ENCODE measurements at places on chromosomes 3 and 15. TPM values are rescaled to one million over a fixed set of nuclear protein-coding genes. Genes with fewer than 3 reads are reported as not detected.

The GOLGA8T gene
- not detected for total RNA-seq

The CCRL2 gene
- 0.29 TPM for total RNA-seq

The RPLP1 gene
- 68.7 TPM for total RNA-seq

The SYNPR gene
- not detected for total RNA-seq

The RPP25 gene
- 6.3 TPM for total RNA-seq

The ACOX2 gene
- total RNA-seq: 26.5 TPM

The NAALADL2 gene
- 19.7 TPM for total RNA-seq

The PXK gene
- 54.4 TPM for total RNA-seq

The CDHR4 gene
- not detected for total RNA-seq

The MUC20 gene
- 0.50 TPM for total RNA-seq

The PIGZ gene
- total RNA-seq: 3.6 TPM

The SLC4A7 gene
- 368 TPM for total RNA-seq

The CMTM7 gene
- total RNA-seq: 4.4 TPM

The CXCR6 gene
- total RNA-seq: not detected

The CLDN18 gene
- total RNA-seq: under 0.01 TPM

The IMPG2 gene
- total RNA-seq: 0.33 TPM

The UBE2E2 gene
- 51.8 TPM for total RNA-seq

The COLQ gene
- total RNA-seq: 0.66 TPM
